ENCODE measurements at places on chromosomes 5 and 9.

GRCh38 chr5:87807783-87808182, 395.1 kb upstream of the CCNH start:
- no peak for DNase-seq

DNA sequence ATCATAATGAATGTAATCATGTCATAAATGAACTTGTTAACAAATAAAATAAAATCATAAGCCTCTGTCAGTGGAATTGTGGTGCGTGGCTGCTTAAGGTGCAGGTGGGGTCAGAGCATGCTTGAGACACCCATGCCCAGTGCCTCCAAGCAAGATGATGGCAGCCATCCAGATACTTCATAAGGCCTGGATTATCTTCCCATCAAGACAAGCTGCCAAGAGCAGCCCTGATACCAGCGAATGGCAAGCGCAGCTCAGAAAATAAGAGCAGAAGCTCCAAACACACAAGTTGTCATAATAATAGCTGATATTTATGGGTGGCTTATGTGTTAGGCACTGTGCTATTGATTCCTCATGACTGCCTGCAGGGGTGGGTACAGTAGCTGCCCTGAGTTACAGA, 21.8 kb upstream of the LMX1B start:
- no peak for DNase-seq

DNA sequence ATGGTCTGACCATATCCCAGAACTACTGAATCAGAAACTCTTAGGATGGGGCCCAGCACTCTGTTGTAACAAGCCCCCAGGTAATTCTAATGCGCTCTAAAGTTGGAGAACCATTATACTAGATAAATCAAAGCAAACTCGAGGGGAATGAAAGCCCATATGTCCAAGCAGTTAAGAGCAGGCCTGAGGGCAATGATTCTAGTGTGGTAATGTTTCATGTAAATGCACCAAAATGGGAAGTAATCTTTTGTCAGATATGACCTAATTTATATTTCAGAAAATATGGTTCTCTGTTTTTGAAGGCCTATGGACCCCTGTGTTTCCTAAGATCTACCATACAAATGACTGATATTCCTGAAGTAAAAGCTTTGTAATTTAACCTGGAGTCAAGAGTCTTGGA, 108.0 kb upstream of the PTGER4 start:
- no peak for DNase-seq

DNA sequence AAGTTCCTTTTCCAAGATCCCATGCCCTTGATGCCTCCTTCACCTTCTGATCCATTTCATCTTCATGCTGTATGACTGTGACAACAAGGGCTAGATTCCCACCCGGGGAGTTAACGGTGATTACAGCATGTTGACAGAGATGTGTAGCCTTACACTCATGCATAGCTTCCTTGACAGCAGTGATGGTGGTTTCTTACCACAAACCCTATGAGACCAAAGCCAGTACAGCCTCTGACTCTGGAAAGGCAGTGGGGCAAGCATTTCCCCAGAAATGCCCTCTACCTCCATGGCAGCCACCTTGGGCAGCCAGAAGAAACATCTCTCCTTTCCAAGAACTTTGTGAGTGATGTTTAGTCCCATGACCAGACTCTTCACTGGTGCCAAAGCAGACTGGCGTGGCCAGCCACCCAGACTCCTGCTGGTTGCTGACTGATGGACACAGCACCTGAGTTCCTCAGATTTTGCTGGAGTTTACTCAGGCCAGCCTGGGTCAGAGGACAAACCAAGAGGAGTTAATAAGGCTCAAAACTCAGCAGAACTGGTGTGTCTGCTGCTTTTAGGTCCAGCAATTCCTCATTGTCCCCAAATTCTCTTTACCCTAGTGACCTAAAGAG, 199.7 kb upstream of the SLC27A6 start:
- DNase-seq = no peak

DNA sequence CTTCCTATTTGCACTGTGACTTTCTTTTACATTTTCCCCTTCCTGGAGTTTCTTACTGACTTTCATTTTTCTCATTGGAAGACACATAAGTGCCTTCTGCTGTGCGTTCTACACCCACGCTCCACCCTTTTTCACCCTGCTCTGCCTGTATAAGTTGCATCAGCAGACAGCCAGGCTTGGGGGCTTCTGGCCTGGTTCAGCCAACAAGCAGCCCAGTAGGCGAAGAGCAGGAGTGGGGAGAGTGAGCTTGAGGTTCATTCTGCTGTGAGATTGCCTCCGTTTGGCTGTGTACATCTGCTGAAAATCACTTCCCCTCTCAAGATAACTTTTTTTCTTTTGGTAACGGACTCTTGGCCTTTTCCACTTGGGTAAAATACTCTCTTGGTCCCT, 38.4 kb downstream of the RASGRF2 start:
- DNase-seq = no peak

DNA sequence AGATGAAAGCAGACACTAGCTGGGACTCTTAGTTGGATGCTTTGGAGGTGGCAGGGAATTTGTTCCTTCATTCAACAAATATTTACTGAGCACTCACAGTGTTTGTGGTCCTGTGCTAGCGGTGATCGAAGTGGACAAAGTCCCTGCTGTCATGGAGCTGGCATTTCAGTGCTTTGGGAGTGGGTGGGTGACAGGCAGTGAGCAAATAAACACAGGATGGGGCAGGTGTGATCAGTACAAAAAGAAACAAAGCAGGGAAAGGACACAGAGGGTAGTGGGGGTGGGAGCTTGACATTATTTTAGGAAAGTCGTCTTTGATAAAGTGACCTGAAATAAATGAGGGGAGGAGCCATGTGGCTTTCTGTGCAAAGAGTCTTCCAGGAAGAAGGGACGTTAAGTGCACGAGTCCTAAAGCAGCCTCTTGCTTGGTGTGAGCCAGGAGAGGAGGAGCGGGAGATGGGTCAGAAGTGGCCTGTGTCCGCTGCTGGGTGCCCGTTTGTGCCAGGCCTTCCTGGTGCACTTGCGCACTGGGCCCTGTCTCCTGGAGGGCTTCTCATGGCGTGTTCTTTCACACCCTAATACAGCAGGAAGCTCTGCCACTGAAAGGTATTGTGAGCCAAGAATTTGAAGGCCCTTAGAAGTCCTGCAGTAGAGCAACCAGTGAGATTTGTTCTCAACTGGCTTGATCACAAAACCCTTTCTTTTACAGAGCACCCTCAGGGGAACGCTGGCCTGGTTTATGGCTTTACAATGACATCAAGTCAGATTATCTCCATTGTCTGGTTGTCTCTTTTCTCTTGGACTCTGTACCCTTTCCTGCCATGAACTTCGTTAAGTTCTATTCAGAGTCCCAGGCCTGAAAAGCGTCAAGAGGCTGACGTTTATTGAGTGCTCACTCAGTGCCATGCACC, 14.8 kb downstream of the NDST1 start:
- no peak for DNase-seq

DNA sequence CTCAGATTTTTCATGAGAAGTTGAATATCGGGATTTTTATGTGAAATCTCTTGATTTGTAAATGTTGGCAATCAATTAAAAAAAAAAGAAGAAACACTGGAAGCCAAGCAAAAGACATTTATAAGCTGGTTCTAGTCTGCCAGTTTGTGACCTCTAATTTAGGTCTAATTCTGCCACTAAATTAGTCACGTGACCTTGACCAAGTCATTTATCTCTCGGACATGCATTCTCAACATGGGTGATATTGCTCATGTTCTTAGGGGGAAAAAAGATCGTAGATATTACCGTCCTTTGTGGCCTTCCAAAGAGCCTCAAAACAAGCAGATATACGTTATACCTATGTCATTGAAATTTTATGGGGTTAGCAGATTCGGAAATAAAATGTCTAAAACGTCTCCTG, 52.9 kb upstream of the PTPDC1 start:
- DNase-seq = no peak

DNA sequence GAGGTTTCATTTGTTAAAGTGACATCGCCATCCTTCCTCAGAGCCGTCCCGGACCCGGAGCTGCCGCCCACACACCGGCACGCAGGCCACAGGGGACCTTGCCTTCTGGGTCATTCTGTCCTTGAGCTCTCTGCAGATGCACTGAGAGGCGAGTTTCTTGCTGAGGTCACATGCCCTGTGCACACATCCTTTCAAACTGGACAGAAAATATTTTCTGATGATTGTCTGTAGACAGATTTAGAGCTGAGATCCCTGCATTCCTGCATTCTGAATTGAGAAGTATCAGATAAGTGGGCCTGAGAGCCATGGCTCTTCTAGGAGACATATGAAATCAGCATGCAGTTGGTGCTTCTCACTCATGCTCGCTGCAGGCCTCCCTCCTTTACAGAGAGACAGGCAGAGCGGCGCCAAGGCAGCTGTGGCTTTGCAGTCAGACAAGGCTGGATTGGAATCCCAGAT, 25.4 kb downstream of the BOD1 start:
- no peak for DNase-seq

DNA sequence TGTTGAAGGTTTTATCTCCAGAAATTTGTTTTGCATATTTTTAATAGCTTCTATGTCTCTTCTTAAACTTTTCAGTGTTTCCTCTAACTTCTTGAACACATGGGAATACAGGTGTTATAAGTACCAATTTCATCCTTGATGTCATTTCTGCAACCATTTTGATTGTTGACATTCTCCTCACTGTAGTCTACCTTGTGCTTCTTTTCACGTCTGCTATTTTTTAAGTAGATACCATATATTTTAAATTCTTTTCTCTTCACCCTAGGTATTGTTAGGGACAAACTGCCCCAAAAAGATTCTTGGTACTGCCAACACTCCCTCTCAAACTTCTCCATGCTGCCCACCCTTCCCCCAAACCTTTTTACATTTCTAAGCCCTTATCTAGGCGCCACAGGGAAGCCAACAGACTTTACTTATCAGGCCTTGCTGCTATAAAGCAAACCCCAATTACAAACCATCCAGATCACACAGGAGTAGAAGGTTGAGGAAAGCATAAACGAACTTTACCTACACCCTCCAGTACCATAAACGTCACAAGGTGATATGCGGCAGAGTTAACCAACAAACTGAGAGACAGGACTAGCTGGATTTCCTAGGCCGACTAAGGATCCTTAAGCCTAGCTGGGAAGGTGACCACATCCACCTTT, 1165.3 kb downstream of the TAF11L14 start:
- DNase-seq = no peak

GRCh38 chr5:151258201-151258611, 5.2 kb downstream of the GM2A start:
- no peak for DNase-seq

GRCh38 chr5:180161420-180162303, 47.3 kb downstream of the RASGEF1C start:
- no peak for DNase-seq

GRCh38 chr5:79850941-79851340, 140.1 kb downstream of the MTX3 start:
- DNase-seq = no peak

GRCh38 chr5:8721536-8721935, 824.3 kb downstream of the SEMA5A start:
- no peak for DNase-seq

- no peak for DNase-seq
Observed at GRCh38 chr9:2208465-2208864, 193.3 kb downstream of the SMARCA2 start.

- no peak for DNase-seq
Observed at GRCh38 chr5:172600571-172600970, 40.5 kb upstream of the NEURL1B start.

- no peak for DNase-seq
Observed at GRCh38 chr5:177490311-177490991, 7.0 kb downstream of the PDLIM7 start.

DNA sequence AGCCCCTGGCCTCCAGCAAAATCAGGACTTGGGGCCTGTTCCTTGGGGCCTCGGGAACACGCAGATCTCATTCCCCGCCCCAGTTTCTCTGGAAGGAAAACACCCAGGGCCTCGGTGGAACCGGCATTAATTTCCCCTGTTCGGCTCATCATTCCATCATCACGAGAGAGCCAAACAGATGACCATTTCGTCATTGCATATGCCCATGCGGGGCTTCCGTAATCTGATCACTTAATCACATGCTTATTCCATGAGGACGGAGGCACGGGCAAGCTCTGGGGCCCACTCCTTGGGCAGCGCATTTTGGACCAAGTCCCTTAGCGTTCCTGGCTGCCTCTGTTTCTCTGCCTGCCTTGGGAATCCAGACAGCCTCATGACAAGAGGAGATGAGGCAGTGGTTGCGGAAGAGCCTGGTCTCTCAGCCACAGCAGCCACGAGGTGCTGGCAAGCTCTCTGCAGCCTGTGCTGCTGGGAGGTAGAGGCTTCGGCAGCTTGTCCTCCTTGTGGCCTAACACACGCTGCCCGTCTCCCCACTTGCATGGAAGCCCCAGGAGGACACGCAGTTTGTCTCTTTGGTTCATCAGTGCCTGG, 65.0 kb upstream of the IER5L start:
- peak; percentile 17 for DNase-seq

GRCh38 chr5:87120518-87121303, 147.0 kb upstream of the RASA1 start:
- DNase-seq = no peak

GRCh38 chr9:78006734-78007133, 24.9 kb downstream of the GNAQ start:
- DNase-seq = no peak

- DNase-seq = peak; percentile 84
Observed at GRCh38 chr5:67166460-67167285, 29.9 kb downstream of the CD180 start.

- DNase-seq = no peak
Observed at GRCh38 chr5:133698646-133699526, 86.5 kb upstream of the FSTL4 start.

DNA sequence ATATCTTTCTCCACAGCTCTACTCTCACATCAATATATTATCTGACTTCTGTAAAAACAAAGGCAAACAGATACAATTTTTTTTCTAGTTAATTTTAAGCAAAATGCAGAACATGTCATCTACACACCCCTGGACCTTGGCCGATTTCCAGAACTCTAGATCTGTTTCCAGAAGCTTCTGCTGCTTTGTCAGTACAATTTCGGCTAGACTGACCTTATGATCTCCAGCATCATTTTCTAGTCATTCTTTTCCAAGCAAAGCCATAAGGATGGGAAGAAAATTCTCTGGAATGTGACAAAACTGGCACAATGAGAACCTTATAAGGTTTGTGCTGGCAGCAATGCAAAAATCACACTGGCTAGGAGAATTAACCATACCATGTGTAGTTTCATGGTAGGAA, 132.8 kb upstream of the MPDZ start:
- DNase-seq = no peak

DNA sequence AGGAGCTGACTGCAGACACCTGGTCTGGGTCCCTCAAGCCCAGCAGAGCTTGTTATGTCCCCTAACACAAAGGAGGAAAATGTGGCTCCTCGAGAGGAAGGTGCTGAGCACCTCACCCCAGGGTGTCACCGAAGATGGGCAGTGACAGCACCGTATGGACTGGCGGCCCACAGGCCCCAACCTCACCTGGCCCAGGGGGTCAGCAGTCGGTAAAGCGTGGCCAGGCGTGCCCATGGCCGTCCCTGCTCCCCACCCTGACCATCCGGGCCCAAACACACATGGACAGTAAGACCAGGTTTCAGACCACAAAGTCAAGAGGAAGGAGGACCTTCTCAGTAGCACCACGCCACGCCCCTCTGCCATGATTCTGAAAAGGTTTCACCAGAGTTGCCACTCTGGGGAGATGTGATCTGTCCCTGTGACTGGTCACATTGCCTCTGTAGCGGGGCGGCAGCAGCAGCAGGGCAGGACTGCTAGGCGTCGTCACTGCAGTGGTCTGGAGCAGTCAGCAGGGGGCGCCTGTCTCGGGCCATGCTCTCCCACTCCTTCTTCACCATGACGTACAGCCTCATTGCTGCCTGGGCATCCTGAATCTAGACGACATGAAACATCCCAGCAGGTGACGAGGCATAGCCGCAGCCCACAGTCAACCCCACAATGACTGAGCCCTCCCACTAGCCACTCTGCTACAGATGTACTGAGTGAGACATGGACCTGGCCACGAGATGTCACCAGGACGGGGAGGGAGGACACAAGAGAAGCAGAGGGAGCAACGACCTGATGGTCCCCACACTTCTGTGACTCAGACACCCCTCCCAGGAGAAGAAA, 11.1 kb downstream of the REXO4 start:
- DNase-seq = peak; percentile 83

Measured in activated naive CD8-positive, alpha-beta T cell treated with anti-CD3 and anti-CD28 coated beads, Interleukin-2, amount 10 ng/mL, durations not matched to agents 7 days and 5 days (primary cell).